ENCODE measurements at places on chromosomes 7 and 10. TPM values are rescaled to one million over a fixed set of nuclear protein-coding genes. Genes with fewer than 3 reads are reported as not detected.

Gene PARP12
- 33.0 TPM for total RNA-seq

Gene GPR26
- total RNA-seq = not detected

Gene SEMA3E
- total RNA-seq = 24.3 TPM

Gene ALOX5
- total RNA-seq = 25.7 TPM

Gene CNTNAP2
- total RNA-seq = 23.3 TPM

Data from urinary bladder (tissue), 4 donors.